ENCODE measurements at places on chromosomes 4 and X. TPM values are rescaled to one million over a fixed set of nuclear protein-coding genes. Genes with fewer than 3 reads are reported as not detected.

DNA sequence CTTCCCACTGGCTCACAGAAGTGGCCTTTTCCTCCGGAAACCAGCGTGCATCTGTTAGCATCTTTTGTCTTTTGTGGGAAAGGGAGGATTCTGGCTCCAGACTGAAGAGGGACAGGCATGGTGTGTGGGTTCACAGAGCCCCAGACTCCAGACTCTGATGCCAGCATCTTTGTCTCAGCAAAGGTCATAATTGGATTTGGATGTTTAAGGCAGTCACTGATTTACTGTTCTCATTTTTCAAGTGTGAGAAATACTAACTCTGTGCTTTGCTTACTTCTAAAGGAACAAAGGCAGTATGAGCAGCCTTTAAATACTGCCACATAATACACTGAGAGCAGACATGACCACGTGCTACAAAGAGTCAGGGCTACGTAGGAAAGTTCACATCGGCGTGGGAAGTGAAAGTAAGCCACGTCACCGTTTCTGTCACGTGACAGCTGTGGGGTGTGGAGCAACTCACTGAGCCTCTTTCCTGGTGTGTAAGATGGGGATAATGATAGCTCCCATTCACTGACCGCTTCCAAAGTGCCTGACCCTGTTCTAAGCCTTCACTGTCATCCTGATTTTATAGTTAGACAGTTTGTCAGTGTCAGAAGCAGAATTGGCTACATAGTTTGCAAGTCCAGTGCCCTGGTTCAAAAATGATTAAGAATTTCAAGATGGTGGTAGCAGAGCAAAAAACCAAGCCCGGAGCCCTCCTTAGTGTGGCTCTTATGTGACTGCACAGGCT is 24.8 kb upstream of the TMSB4X start:
- peak; percentile 32 for DNase-seq

- peak; percentile 82 for DNase-seq
Measured at GRCh38 chrX:149540131-149540620, 636 bp upstream of the EOLA1 start.

The UGT2B11 gene
- total RNA-seq = not detected

DNA sequence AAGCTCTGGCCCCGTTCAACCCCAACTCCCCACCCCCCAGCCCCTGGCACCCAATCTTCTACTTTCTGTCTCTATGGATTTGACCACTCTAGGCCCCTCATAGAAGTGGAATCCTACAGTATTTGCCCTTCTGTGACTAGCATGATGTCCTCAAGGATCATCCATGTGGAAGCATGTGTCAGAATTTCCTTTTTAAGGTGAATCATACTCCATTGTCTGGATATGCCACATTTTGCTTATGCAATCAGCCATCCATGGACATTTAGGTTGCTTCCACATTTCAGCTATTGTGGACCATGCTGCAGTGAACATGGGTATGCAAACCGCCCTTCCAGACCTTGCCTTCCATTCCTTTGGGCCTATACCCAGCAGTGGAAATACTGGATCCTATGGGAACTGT is 15.5 kb downstream of the CCNQ start:
- no peak for DNase-seq

- no peak for DNase-seq
Measured at GRCh38 chr4:152485726-152486276, 50.1 kb downstream of the FBXW7 start.

The TMEM150C gene
- 1.1 TPM for total RNA-seq

The CT83 gene
- not detected for total RNA-seq

DNA sequence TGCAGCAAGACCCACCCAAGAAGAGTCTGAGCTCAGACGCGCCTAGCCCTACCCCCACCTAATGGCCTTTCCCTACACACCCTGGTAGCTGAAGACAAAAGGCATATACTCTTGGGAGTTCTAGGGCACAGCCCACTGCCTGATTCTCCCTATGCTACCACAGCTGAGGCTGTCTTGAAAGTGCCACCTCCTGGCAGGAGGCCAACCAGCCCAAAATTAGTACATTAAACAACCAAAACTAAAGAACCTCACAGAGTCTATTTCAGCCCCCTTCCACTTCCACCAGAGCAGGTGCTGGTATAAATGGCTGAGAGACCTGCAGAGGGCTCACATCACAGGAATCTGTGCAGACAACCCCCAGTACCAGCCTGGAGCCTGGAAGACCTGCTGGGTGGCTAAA is 119.1 kb downstream of the HMGN5 start:
- no peak for DNase-seq

The HGFAC gene
- total RNA-seq = not detected

GRCh38 chr4:94598758-94599157 is 147.0 kb downstream of the PDLIM5 start:
- DNase-seq = no peak

- DNase-seq = no peak
Measured at GRCh38 chrX:16089086-16089485, 34.3 kb upstream of the GRPR start.

- no peak for DNase-seq
Measured at GRCh38 chr4:126221717-126222340, 907.1 kb downstream of the FAT4 start.

DNA sequence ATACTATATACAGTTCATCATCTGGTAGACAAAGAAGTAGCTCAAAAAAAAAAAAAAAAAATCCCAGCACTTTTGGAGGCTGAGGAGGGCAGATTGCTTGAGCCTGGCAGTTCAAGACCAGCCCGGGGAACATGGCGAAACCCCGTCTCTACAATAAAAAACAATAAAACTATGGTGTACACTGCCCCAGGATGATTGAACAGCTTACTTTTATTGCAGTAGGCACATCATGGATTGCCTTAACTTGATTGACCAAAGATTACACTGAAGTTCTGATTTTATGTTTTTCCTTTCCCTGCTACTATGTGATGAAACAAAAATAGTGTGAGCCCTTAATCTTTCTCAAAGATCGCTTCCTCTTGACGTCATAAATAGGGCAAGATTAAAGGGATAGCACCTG is 60.6 kb downstream of the SNX25 start:
- no peak for DNase-seq

The AFM gene
- not detected for total RNA-seq

- DNase-seq = no peak
Measured at GRCh38 chr4:118817178-118817930, 18.6 kb downstream of the SEC24D start.

- DNase-seq = no peak
Measured at GRCh38 chrX:109312757-109313156, 169.1 kb downstream of the GUCY2F start.

DNA sequence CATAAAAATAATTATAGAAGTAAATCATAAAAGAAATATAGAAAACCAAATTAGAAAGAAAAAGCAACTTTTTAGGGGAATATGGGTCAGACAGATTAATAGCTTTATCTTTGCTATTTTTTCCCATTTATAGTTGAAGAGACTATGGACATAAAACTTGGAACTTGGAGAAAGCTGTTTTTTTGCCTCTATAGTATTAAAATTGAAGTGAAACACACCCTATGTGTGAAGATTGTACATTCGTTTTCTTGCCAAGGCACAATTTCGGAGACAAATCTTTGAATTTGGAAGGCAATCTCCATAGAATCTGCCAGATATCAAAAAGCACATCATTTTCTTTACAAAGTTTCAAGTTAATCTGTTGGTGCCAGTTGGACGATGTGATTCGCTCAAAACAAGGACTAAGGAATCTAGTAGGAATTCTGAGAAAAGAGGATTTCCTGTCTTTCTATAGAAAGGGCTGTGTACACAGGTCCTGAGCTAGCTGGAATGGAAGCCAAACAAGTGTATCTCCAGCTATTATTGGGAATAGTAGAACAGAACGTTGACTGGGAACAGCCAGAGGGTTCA is 156.3 kb downstream of the SLC7A11 start:
- DNase-seq = no peak

The MAGEB1 gene
- total RNA-seq = not detected

- DNase-seq = no peak
Measured at GRCh38 chr4:128220286-128221235, 67.1 kb downstream of the PGRMC2 start.

DNA sequence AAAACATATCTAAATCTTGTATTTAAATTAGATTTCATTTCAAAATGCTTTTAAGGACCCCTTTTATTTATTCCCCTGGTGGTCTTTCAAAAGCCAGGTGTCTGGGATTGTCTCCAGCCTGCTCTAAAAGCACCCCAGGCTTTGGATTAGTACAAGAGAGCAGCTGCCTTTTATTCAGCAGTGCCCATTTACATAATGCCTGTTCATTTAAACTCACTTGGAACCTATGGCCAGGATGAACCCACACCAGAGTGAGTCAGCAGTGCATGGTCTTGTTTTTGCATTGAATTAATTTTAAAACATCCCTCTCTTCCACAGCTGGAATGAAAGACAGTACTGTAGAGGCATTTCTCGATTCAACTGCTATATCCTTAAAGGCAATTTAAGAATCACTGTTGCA is 64.1 kb upstream of the TENM3 start:
- DNase-seq = no peak

- no peak for DNase-seq
Measured at GRCh38 chr4:79042079-79042674, 102.9 kb upstream of the PAQR3 start.

- DNase-seq = no peak
Measured at GRCh38 chr4:113584407-113585150, 177.0 kb downstream of the CAMK2D start.

- DNase-seq = no peak
Measured at GRCh38 chr4:742742-743311, 37.2 kb downstream of the PCGF3 start.

The FGG gene
- not detected for total RNA-seq

The HSD17B13 gene
- total RNA-seq = not detected

DNA sequence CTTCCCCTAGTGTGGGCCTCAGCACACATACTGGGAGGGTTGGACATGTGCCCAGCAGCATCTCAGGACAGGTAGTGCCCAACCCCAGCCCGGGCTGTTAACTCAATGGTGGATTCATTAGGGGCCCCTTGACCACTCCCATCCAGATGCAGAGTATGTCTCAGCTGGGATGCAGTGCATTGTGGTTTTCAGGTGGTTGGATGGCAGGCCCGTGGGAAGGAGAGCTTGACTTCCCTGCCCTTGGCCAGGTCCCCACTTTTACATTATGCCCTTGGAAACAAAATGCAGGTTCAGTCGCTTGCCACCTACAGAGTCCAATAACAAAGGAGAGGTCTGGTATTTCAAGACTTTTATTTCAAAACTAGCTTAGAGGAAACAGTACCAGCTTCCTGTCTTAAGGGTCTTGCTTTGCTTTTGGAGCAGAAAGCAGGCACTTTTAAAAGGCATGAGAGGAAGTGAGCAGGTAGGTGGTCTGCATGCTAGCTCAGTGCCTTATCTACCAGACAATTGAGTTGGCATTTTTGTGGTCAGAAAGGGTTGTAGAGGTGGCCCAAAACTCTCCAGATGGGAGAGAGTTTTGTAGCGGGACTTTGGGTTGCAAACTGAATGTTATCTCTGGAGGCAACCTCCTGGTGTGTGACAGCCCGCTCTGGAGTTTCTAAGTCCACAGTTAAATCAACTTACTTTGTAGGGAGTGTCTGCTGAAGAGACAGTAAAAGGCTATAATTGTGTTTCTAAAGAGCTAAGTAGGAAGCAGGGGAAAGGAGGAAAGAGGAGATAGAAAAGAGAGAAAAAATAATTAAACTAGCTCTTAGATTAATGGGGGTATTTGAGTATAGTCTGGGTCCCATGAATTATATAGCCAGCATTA is 171.0 kb downstream of the GALNTL6 start:
- DNase-seq = no peak

All from esophagus squamous epithelium (tissue), 5 donors.